ENCODE measurements at places on chromosomes 7 and 10.

DNA sequence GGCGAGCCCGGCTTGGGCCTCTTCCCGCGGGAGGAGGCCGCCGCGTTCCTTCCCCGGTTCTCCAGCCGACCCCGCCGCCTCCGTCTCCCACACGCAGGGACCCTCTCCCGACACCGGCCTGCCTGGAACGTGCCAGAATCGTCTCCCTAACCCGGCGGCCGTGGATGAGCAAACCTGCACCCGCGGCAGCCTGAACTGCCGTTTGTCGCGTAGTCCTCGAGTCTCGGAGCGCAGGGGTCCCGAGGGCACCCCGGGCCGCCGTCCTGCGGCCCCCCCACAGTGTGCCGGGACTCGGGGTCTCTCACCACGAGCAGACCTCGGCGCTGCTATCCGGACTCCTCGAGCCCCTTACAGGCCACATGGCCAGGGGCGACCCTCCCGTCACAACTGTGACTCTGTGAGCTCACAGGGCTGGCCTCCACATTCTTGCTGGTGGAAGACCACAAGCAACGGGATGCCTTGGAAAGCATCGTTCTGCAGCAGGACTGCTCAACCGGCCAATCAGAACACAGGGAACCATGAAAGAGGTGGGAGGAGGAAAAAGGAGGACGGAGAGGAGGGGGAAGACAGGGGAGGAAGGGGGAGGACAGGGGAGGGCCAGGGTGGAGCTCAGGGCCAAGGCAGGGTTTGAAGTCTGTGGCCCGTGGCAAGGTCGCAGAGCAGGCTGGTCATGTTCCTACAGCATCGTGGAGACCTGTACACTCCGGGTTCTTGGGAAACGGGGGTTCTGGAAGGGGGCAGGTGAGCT is 276.9 kb downstream of the DNAJB6 start:
- DNase-seq, result no peak

DNA sequence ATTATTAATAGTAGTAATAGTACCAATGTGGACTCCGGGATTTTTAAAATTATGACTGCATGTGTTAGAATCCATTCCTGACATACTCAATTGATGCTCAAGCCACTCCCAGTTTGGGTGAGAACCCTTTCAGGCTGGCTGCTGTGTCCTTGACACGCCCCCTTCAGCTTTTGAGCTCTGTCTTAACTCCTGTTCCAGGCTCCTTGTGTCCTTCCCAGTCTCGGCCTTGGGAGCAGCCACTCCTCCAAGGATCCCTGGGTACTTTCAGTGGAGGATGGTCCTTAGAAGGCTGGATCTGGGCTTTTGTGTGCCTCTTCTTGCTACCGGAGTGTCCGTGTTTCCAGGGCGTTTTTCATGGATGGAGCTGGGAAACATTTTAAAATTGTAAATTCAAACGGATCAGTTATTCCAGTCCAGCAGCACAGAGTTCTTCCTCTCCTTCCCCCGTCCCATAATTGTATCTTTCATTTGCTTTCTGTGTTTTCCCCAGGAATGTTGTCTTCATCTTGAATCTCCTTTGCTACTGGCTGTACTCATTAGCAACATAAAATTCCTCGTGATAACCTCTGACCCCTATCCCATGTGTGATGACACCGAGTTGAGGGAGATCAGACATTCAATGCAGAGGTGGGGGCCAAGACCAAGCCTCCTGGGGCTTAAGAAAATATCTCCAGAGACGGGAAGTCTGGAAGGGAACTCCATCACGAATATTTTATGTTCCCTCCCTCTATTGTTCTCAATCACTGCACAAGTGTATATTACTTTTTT is 40.0 kb upstream of the PFKFB3 start:
- DNase-seq, result no peak

- no peak for DNase-seq
Observed at GRCh38 chr10:28704464-28705161, 27.3 kb downstream of the BAMBI start.

GRCh38 chr7:30838008-30838407 is 66.8 kb downstream of the MINDY4 start:
- DNase-seq, result no peak

- DNase-seq, result no peak
Observed at GRCh38 chr10:131571346-131571745, 259.8 kb upstream of the TCERG1L start.

- no peak for DNase-seq
Observed at GRCh38 chr10:37095792-37096573, 29.4 kb upstream of the ANKRD30A start.

DNA sequence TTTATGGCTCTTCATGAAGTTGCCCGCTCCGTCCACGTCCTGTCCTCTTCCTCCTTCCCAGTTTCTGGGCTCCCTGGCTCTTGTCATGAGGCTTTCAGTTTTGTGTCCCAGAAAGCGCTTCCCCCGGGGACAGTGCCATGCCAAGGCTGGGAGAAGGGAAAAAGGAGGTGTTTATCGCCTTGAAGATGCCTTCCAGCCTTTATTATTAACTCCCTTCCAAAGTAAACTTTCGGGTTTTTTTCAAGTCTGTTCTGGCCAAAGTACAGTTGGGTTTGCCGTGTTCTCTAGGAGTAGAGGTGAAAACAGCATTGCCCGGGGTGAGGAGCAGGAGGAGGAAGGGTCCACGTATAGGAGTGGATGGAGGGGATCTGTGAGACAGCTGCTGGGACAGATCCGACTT is 117.2 kb downstream of the CUX1 start:
- no peak for DNase-seq

GRCh38 chr10:70656489-70656888 is 15.8 kb upstream of the ADAMTS14 start:
- DNase-seq, result no peak

- DNase-seq, result no peak
Observed at GRCh38 chr10:51653025-51653424, 46.4 kb downstream of the CSTF2T start.

DNA sequence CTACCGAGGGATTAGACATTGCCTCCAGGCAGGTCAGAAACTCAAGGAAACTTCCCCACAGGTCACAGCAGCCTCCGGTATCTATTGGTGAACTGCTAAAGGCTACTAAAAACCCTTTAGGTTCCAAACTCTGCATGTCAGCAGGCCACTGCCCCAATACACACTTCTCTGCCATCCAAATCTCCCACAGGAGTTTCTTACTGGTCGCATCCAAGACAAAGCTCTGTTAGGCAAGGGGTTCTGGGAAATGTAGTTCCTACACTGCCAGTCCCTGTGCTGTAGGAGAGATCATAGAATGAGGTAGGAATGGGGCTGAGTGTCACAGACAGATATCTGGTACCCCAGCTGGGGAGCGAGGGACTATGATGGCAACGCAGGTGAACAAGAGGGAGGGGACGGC is 757.0 kb upstream of the C7orf33 start:
- DNase-seq, result no peak

GRCh38 chr7:47461161-47461560 is 120.8 kb downstream of the TNS3 start:
- no peak for DNase-seq

DNA sequence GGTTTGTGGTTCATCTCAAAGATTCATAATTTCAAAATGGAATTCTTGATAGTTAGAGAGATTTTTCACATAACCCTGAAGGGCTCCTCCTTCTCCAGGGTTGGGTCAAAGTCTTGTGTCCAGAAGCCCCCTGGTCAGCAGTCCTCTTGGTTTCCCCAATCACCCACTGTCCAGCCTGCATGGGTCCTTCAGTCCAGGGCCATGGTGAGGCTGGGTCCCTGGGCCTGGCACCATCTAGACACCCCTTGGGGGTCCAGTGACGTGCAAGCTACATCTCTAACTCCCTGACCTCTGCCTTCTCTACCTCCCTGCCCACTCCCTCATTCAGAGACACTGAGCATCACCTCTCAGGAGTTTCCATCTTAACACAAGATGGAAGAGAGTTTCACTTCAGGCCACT is 26.1 kb downstream of the ANXA8 start:
- no peak for DNase-seq

DNA sequence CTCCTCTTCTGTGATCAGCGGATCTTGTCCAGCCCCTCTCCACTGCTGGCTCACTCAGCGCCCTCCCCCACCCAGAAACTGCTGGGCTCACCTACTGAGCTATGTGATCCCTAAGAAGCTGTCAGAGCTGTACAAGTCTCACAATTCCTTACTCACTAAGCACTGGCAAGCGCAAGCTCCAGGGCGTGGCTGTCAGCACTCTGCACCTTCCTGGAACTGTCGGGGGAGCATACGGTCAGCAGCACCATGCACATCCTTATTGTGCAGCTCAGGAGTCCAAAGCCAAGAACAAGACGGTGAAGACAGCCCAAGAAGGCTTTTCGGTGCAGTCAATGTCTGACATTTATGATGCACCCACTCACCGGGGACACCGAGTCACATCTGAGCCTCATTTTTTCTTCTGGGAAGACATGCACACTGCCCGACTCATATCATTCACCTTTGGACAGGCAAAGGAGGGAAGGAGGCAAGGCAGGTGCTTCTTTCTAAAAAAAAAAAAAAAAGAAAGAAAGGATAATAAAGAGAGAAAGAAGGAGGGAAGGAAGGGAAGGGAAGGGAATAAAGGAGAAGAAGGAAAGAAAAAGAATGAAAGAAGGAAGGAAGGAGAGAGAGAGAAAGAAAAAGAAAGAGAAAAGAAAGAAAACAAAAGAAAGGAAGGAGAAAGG is 56.3 kb downstream of the ASB13 start:
- no peak for DNase-seq

DNA sequence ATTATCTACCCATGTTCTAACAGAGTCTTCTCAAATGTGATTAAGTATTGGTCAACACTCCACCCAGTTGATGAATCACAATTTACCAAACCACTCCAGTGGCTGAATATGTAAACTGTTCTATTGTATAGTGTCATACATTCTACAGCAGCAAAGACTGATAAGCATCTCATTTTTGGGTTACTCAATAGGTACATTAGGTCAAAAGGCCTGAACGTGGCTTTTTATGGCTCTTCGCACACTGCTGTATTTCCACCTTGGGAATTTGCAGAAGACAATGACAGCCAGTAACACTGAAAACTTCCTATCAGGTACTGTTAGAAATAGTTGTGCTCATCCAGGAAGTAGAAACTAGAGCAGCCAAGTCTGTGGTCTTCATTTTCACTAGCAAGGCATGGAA is 166.9 kb downstream of the GLI3 start:
- DNase-seq, result no peak

DNA sequence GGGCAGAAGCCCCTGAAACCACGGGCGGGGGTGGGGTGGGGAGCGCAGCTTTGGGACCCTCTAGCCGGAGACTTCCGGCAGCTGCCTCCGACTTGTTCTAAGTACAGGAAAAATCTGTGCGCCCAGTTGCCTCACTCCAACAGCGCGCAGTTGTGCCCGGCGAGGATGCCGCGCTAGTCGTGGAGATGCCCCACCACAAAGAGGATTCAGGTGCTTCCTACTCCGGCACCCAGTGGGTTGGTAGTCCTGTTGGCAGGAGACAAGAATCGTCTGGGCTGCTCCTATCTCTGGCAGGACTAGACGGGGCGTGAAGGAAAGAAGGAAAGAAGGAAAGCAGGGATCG is 465 bp upstream of the NPY start:
- DNase-seq, result no peak

GRCh38 chr7:78901566-78901965 is 551.9 kb downstream of the MAGI2 start:
- no peak for DNase-seq

GRCh38 chr10:97475936-97476594 is 22.2 kb downstream of the MMS19 start:
- no peak for DNase-seq

GRCh38 chr7:98372993-98373392 is 27.9 kb downstream of the BAIAP2L1 start:
- DNase-seq, result no peak

DNA sequence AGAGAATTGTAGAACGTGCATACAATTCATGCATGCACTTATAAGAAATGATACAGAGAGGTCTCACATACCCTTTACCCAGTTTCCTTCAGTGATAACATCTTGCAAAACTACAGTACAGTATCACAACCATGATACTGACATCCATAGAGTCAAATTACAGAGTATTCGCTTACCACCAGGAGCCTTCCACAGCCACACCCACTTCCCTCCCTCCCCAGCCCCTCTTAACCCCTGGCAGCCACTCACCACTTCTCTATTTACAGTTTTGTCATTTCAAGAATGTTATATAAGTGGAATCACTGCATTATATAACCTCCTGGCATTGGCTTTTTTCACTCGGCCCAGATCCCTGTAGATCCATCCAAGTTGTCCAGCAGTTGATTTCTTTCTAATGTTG is 143.8 kb downstream of the ZNF248 start:
- no peak for DNase-seq

- DNase-seq, result no peak
Observed at GRCh38 chr7:44128721-44129582, 5.6 kb upstream of the POLD2 start.

DNA sequence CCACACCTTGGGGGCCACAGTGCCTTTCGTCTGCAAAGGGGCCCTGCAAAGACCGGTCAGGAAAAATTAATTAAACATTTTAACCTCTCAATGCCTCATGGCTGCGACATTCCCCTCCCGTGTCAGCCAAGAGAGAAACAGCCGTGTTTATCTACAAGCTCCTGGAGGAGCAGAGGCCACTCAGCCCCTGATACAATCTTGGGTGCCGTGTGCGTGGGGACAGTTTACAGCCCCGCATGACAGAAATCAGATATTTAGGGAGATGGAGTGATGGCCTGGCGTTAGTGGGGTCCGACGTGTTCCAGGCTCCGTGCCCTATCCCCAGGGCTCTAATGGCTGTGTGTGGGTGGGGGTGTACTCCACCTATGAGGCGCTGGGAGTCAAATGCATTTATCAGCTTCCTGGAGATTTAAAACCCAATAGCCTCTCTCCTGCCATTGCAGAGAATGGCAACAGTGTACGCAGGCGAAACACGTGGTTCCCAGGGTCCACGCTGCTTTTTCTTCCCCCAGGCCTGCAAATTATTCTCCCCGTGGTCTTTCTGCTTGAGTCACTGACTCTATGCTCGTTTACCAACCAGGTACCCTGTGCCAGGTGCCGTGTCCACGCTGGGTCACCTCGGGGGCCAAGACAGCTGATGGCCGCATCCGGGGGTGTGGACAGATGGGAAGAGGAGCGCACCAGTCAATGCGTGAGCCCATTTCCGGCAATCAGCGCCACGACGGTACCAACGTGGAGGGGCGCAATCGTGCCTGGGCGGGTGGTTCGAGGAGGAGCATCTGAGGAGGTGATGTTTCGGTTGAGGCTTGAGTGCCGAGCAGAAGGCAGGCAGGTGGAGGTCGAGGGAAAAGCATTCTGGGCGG is 26.6 kb upstream of the PSMG3 start:
- DNase-seq, result no peak

GRCh38 chr7:45884136-45884535 is 4.2 kb upstream of the IGFBP1 start:
- no peak for DNase-seq

GRCh38 chr7:140403878-140404564 is at the start of gene RAB19:
Gene RAB19 (plus strand): TSS chr7:140404058. CDS start chr7:140407647, 3,589 bp downstream.
- no peak for DNase-seq

GRCh38 chr10:97336006-97336405 is 1.5 kb upstream of the FRAT2 start:
- DNase-seq, result no peak

- no peak for DNase-seq
Observed at GRCh38 chr7:139641337-139641992, 118.0 kb downstream of the CLEC2L start.

DNA sequence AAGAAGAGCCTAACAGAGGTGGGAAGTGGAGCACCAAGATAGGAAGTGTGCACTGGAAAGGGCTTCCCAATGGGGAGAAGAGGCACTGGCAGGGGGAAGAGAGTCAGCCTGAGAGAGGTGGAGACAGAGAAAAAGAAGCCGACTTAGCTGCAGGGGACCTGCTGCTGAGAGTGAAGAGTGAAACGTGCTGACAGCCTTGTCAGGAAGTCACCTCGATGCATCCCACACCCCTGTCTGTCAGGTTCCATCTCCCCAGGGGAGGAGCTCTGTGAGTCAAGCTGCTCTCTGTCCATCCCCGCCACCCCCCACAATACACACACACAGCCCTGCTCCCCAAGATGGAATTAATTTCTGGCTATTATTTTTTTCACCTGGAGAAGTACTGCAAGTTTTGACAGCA is 14.0 kb downstream of the KAZALD1 start:
- no peak for DNase-seq

All from NCI-H2081 treated with DMSO at 0.1 percent for 48 hours (cell line).